CD4-positive, alpha-beta T cell treated with Interleukin-21 for 1 hour (primary cell): ENCODE measurements at places on chromosomes 11 and 22.

GRCh38 chr22:23688121-23688520, 2.7 kb upstream of the RGL4 start:
- DNase-seq: no peak

DNA sequence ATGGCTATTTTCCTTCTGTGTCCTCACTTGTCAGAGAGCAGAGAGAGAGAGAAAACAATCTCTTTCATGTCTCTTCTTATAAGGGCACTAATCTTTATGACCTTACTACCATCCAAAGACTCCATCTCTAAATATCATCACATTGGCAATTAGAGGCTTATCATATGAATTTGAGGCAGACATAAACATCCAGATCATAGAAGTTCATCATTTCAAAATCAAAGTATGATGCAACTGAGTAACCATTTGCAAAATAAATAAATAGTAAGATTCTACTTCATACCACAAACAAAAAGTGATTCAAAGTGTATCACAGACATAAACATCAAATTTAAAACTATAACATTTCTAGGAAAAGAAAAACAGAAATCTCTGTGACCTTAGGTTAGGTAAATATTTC, 504.7 kb upstream of the ARHGAP42 start:
- DNase-seq: no peak

DNA sequence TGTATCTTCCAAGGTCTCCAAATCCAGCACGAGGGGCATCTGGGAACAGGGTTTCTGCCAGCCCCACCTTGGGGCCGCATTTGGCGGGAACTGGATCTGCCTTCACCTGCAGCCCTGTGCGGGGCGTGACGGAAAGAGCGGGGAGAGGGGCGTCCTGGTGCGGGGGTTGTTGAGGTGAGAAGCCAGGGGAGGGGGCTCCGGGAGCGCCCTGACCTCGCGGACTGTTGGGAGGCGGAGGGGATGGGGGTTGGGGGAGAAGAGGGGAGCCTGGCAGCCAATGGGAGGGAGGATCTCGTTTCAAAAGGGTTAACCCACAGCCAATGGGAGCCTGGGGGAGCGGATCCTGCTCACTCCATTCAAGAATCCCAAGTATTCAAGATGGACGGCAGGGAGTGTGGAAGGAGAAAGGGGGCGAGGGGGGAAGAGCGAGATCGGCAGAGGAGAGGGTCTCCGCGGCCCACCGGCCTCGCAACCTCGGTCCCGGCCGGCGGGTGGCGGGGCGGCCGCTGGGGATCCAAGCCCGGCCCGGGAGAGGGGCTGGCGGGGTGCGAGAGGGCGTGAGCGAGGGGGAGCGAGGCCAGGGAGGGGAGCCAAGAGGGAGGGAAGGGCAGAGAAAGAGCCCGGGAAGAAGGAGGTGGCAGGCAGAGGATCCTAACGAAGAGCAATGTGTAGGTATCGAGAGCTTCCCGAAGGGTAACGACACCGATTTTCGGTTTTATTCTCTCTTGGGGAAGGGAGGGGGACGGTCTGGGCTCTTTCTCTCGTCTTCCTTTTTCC, 11.5 kb downstream of the YPEL4 start:
- no peak for DNase-seq

- no peak for DNase-seq
These were observed 29.0 kb downstream of the ELMOD1 start for GRCh38 chr11:107619926-107620325.

- DNase-seq: no peak
These were observed 1.5 kb downstream of the PTPRJ start for GRCh38 chr11:47981667-47982404.

DNA sequence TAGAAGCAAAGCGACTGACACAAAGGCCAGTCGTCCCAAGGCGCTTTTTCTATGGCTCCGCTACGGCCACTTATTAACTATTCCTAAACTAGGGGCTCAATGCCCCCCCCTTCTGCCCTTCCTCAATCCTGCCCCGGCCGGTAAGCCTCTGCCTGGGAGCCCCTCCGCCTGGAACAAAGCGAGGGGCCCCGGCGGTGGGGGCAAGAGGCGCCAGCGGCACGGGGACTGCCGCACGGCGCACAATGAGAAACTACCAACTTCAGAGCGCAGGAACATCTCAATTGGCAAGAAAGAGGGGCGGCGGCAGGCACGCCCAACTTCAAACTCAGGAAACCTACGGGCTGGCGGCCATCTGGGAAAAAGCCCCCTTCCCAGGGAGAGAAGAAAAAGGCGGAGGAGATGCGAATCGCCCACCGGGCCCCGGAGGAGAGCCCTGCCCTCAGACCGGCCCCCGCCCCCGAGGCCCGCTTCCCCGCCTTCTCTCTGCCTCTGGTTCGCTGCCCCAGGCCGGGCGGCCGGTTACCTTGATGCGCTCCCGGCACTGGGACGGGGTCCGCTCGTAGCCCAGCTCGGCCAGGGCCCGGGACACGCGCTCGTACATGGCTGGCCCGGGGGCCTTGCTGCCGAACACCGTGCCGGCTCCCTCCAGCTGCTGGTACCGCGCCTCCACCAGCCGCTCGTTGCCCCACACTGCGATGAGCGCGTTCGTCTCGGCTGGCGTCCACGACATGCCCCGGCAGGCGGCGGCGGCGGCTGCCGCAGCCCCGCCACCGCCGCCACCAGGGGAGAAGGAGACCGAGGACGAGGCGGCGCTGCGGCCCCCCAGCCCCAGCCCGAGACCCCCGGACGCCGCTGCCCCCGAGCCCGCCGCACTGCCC, 619 bp downstream of the MSANTD2 start:
- DNase-seq: peak; percentile 40

DNA sequence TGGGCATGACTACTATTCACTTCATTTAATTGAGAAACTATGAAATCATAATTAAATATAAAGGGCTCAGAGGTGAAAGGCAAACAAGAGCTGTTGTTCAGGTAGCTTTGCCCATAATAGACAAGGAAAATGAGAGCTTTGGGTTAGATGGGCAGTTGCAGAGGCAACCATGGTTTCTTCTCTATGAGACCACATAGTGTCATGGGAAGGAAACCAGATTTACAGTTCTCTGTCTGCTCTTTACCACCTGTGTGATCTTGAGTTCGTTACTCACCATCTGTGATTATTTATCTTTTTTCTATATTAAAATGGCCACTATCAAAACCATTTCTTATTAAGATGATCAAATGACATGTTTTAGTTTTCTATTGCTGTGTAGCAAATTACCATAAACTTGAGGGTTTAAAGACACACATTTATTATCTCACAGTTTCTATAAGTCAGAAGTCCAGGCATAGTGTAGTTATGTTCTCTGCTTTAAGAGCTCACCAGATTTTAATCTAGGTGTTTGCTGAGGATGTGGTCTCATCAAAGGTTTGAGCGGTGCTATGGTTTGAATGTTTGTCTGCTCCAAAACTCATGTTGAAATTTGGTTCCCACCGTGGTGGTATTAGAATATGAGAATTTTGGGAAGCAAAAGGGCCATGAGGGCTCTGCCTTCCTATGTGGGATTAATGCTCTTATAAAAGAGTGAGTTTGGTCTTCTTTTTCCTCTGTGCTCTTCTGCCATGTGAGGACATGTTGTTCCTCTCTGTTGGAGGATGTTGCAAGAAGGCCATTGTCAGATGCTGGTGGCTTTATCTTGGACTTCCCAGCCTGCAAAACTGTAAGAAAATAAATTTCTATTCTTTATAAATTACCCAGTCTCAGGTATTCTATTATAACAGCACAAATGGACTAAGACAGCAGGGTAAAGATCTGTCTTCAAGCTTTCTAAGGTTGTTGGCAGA, 38.2 kb downstream of the OR2AG2 start:
- DNase-seq: peak; percentile 45

GRCh38 chr22:49235463-49236300, 592.0 kb downstream of the BRD1 start:
- no peak for DNase-seq

GRCh38 chr11:12042215-12042676, 33.8 kb upstream of the DKK3 start:
- no peak for DNase-seq

- no peak for DNase-seq
These were observed 1.8 kb upstream of the WBP2NL start for GRCh38 chr22:41996826-41997225.

DNA sequence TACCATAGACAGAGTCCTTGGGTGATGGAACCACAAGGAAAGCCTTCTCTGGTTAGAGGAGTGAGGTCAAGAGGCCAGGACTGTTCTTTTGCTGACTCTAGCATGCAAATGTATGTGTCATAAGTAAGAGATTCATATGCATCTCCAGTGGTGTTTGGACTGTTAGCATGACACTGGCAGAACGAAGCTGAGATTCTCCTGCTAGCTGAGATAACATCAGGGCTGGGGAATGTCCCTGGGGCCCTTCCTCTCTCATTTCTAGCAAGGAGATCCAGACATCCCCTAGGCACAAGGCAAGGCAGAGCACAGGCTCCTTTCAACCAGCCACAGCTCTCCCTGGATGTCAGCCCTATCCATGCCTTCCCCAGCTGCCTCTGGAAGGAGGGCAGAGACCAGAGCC, 711.3 kb downstream of the OPCML start:
- no peak for DNase-seq

- no peak for DNase-seq
These were observed 23.0 kb downstream of the KCNE3 start for GRCh38 chr11:74444173-74444826.

DNA sequence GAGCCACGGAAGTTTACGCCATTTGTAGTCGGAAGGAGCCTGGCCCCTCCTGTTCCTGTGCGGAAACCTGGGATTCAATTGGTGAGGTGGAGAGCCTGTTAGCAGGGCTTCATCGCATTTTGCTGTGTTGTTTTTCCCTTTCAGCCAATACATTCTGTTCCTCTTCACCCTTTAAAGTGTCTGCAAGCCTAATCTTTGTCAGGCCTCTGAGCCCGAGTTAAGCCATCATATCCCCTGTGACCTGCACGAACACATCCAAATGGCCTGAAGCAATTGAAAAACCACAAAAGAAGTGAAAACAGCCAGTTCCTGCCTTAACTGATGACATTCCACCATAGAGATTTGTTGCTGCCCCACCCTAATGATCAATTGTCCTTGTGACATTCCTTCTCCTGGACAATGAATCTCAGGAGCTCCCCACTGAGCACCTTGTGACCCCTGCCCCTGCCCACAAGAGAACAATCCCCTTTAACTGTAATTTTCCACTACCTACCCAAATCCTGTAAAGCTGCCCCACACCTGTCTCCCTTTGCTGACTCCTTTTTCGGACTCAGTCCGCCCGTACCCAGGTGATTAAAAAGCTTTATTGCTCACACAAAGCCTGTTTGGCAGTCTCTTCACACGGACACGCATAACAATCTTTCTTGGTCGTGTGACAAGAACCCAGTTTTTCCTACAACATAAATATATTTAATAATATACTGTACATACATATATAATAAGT, 37.1 kb upstream of the MMP12 start:
- no peak for DNase-seq

GRCh38 chr22:37661160-37661924, 2.8 kb downstream of the PDXP start:
- peak; percentile 52 for DNase-seq

- DNase-seq: no peak
These were observed 12.8 kb upstream of the NUCB2 start for GRCh38 chr11:17263769-17264168.

GRCh38 chr11:95659088-95659487, 130.5 kb downstream of the FAM76B start:
- no peak for DNase-seq

DNA sequence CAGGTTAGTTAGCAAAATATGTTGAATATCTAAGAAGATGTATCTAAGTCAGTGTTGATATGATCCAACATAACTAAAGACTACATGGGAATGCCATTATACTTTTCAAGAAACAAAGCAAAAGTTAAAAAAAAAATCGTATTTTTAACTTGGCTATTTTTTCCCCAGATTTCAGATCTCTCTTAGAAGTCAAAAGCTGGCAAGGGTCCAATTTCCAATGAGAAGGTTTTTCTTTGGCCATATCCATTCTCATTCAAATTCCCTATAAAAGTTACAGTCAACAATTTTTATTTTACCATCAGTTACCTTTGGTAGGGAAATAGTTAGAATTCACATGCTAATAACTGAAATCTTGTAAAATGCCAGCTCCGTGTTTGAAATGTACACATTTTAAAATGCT, 70.5 kb upstream of the FAT3 start:
- DNase-seq: no peak

GRCh38 chr11:132048040-132048439, 677.6 kb downstream of the NTM start:
- DNase-seq: no peak

DNA sequence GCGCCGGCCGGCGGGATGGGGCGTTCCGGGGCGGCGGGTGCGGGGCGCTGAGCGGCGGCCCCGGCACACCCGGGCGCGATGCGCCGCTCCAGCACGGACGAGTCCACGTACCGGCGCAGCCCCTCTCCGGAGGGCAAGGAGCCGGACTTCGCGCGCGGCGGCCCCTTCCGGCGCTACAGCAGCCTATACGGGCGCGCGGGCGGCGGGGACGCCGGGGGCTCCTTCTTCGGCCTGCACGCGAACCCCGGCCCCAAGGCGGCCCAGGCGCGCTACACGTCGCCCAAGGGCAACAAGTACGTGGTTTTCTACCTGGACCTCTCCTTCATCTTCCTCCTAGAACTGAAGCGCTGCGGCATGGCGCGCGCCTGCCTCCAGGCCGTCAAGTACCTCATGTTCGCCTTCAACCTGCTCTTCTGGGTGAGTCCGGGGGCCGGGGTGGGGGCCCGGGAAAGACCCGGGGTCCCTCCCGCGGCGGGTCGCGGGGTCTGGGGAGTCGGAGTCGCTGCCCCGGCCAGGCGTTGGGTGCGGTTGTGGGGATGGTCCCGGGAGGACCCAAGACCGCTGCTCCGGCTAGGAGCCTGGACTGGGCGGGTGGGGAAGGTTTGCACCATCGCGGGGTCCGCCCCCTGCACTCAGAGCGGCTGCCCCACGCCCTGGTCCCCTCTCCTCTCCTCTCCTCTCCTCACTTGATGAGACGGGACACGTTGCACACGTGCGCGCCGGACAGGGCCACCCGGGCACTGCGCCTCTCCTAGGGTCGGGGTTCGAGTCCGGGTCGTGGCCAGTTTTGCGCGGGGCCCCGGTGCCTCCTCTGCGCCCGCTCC, 7.5 kb downstream of the TSPAN4 start:
- DNase-seq: no peak

GRCh38 chr22:28674121-28674563, 5.5 kb downstream of the TTC28 start:
- peak; percentile 75 for DNase-seq

DNA sequence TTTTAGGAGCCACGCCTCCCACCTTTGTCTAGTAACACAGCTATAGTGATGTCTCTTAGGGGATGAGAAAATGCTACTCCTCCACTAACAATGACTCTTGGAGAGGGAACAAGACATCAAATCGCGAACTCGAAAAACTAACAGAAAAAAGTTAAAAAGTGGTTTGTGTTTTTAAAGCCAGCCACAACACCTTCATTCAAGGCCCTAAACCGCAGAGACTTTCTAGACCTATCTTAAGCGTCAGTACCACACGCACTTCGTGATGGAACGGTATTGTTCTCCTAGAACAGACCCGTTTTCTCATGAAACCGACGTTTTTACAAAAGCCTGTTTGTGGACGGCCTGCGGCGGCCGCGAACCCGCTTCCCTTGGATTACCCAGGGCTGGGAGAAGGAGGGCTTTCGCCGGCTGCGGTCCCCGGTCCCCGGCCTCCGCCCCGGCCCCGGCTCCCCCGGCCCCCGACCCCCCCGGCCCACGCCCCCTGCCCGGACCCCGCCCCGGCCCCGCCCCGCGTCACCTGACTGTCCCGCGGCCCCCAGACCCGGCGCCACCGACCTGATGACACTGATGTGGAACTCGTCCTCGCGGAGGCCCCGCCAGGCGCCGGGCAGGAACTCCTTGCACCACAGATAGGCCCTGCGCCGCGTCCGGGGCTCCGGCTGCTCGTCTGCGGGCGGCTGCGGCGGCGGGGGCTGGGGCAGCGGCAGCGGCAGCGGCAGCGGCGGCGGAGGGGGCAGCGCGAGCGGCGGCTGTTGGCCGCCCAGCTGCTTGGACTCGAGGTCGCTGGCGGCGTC, 718 bp downstream of the CHKA start:
- DNase-seq: peak; percentile 46
